ENCODE measurements at places on chromosomes 5 and 9.

- DNase-seq: no peak
Observed at GRCh38 chr5:39428640-39429039, 3.9 kb upstream of the DAB2 start.

DNA sequence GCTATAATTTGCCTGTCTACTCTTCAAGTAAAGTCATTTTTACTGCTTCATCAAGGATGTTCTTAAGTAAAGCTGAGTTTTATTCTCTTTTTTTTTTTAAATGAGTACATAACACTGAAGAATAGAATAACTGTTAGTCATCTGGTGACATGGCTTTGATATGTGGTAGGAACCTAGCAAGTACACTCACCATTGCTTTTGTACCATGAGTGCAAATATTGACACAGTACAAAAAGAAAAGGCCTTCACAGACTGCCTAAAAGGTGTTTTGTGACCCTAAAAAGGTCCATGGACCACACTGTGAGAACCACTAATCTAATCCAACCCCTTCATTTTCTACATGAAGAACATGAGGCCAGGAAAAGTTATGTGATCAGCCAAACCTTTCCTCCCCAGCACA lies 55.0 kb downstream of the ECPAS start:
- no peak for DNase-seq

DNA sequence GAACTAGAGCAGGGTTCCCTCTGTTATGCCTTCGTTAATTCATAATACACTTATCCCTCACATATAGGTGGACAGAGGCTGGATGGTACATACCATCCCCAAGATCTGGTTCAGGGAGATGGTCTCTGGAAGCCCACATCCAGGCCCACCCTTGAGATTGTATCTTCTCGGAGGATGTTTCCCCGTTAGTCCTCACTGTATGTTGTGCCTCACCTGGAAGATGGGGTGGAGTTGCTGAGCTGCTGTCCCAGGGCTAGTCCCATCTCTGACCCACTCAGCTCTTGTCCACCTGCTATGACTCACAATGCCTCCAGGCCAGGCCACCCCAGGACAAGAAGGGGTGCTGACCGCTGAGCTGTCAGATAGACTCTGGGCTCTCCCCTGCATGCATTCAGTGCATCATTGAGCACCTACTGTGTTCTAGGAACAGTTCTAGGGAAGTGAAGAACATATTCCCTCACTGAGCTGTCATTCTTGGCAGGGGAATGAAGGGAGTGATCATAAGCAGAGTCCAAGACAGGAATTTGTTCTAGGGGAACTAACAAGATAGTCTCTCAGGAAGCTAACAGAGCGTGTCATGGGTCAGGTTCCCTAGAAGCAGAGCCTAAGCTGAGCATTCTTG lies at the start of gene CBY3:
Gene CBY3, minus strand, starts transcription at position 255 of the 622 bp plus-strand sequence. Its CDS starts 116 bp downstream, at position 139.
- DNase-seq: no peak

DNA sequence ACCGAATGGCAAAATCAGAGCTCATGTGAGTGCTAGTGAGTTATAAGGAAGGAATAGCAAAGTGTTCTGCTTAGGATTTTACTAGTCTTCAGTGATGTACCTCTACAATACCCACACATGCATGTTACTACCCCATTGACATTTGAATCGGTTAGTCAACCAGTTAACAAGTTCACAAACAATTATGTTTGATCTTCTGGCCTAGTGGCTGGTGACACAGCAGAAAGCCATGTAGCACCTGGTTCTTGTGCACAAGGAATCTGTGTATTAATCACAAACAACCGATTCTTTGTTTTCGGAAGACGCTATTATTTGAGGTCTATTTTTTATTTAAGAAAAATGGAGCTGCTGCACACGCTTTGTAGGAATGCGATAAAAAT lies 41.9 kb downstream of the NTRK2 start:
- no peak for DNase-seq

DNA sequence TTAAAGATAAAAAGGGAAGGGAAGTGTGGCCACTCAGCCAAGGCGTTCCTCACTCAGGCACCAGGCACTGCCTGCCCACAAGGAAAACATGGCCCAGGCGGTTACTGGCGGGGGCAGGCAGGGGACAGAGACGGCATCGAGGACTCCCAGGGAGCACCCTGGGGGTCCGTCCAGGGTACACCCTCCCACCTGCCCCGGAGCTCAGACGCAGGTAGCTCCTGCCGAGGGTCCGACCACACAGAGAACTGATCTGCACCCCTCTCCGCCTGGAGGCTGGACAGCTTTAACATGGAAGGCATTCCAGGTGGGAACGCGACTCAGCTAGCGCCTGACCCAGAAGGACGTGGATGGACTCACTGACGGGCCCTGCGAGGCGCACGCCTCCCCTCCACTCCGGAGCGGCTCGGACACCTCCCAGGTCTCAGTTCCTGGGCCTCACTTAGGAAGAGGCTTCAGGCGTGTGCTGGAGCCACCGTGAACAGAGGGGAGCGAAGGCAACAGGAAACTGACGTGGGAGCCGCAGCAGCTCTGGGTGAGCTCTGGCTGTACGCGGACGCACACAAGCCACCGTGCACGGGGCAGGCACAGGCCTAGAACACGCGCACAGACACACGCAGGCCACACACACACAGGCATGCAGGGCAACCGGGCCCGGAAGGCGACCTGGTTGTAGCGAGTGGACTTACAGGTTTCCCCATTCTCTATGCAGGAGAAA lies 47.5 kb downstream of the NKD2 start:
- no peak for DNase-seq

DNA sequence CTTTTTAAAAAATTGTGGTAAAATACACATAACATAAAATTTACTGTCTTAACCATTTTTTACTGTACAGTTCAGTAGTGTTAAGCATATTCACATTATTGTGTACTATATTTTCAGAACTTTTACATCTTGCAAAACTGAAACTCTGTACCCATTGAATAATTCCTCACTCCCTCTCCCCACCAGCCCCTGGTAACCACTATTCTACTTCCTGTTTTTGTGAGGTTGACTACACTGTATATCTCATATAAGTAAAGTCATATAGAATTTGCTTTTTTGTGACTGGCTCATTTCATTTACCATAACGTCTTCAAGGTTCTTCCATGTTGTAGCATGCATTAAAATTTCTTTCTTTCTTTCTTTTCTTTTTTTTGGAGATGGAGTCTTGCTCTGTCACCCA lies 87.0 kb downstream of the LNPEP start:
- DNase-seq: no peak

DNA sequence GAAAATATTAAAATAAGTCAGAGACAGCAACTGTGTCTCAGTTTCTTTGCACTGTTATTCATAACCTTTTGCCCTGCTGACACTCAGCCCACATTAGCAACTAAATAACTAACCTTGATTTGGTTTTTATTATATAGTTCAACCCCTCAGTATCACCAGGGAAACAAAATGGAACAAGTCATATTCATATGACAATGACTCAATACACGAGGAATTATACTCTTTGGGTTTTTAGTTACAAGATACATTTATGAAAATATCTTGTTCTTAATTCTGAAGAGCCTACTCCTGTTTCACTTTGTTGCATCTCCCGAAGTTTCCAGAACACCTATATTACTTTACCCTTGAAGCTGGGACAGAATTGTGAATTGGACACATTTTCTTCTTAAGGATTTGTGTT lies 845.4 kb downstream of the EFNA5 start:
- no peak for DNase-seq

DNA sequence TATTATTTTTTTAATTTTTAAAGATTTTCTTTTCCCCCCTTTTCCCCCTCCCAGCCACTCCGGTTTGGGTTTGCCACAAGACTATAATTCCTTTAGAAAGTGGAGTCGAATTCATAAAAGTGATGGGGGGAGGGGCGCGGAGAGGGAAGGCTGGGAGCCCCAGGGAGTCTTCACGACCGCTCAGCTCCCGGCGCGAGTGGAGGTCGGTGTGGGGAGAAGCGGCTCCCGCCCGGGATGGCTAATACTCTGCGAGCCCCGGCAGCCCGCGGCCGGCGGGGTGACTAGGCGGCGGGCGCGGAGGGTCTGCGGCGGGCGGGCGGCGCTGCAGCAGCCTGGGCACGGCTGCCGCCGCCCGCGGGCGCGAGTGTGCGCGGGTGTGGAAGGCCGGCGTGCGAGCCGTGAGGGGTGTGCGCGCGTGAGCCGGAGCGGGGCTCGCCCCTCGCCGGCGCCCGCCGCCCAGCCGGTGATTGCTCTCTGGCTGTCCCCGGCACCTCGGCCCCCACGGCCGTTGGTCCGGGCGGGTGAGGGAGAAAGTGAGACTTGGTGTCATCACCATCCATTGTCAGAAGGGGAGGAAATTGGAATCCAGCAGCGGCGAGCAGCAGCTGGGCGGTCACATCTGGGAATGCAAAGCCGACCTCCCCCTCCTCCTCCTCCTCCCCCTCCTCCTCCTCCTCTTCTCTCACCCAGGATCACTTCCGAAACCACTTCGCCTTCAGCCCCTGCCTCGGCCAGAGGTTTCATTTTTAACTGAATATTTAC lies at the start of gene PARP8:
Gene PARP8, plus strand, starts transcription at position 377 of the 762 bp plus-strand sequence. CDS start 459 bp downstream, outside the sequence.
- peak; percentile 26 for DNase-seq

- no peak for DNase-seq
Observed at GRCh38 chr9:107755246-107755645, 265.7 kb upstream of the KLF4 start.

- no peak for DNase-seq
Observed at GRCh38 chr9:92278110-92278509, 15.4 kb downstream of the IARS1 start.

- peak; percentile 32 for DNase-seq
Observed at GRCh38 chr9:93525476-93525875, 50.9 kb upstream of the PHF2 start.
